ENCODE measurements at places on chromosomes 2 and 18.
A peak's percentile ranks its signal among the peaks of the same experiment; 100 is the strongest.

- DNase-seq = no peak
Observed at GRCh38 chr2:66445925-66446871, 11.3 kb downstream of the MEIS1 start.

GRCh38 chr2:74105413-74105812 lies 42.3 kb downstream of the BOLA3 start:
- no peak for DNase-seq

- DNase-seq = no peak
Observed at GRCh38 chr18:63575681-63576080, 11.5 kb upstream of the SERPINB13 start.

GRCh38 chr2:95350368-95350767 lies 52.1 kb upstream of the FAHD2A start:
- no peak for DNase-seq

DNA sequence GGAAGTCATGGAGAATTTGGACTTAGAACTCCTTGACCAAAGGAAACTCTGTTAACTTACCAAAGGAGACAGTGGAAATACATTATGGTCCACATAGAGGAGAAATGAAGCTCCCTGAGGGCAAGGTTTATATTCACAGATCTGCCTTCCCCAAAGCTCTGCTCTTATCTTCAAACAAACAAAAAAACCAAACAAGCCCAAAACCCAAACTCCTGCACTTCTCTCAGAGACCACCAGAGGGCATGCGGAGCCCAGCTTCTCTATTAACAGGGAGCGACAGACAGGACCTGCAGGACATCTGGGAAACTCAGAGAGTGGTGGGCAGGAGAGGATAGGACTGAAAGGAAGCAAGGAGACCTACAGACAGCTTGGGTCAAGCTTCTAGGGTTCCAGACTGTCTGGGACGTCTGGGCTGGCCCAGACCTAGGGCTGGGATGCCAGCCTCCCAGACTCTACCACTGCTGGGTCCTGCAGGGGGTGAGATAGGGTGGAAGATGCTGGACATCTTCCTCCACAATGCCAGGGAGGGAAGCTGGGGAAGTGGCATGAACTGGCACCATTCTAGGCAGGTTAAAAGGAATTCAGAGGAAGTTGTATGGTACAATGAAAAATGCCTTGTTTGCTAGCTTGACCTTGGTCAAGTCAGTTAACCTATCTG lies 4.0 kb upstream of the WNT10A start:
- DNase-seq = peak; percentile 93

- DNase-seq = no peak
Observed at GRCh38 chr2:114160263-114160981, 270.5 kb downstream of the ACTR3 start.

GRCh38 chr2:157349949-157350515 lies 24.4 kb upstream of the ERMN start:
- DNase-seq = no peak

- no peak for DNase-seq
Observed at GRCh38 chr2:72996117-72996502, 75.4 kb downstream of the SFXN5 start.

- DNase-seq = no peak
Observed at GRCh38 chr2:200592406-200593075, 6.7 kb downstream of the AOX1 start.

- DNase-seq = no peak
Observed at GRCh38 chr2:72291059-72291458, 143.4 kb upstream of the CYP26B1 start.

GRCh38 chr2:231821908-231822307 lies 35.7 kb downstream of the COPS7B start:
- no peak for DNase-seq

- no peak for DNase-seq
Observed at GRCh38 chr2:232515639-232516038, 4.5 kb upstream of the PRSS56 start.

GRCh38 chr2:188664951-188665595 lies 309.1 kb upstream of the COL3A1 start:
- DNase-seq = no peak

DNA sequence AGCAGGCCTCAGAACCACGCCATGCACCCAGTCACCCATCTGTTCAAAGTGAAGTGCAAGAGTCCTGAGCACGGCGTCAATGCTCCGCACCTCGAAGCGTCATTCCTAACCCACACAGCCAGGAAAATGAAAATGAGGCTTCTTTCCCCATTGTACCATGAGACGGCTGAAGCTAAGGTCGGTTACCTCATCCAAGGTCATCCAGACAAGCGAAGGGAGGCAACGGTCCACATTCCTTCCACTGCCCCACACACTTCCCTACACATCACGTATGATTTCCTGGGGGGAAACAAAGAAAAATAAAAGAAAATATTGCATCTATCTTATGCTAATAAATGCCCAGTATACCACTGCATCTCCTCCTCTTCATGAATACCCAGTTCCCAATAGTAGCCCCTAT lies 113.5 kb upstream of the RAB6C start:
- no peak for DNase-seq

GRCh38 chr2:231185050-231185725 lies 13.2 kb upstream of the ARMC9 start:
- DNase-seq = no peak

DNA sequence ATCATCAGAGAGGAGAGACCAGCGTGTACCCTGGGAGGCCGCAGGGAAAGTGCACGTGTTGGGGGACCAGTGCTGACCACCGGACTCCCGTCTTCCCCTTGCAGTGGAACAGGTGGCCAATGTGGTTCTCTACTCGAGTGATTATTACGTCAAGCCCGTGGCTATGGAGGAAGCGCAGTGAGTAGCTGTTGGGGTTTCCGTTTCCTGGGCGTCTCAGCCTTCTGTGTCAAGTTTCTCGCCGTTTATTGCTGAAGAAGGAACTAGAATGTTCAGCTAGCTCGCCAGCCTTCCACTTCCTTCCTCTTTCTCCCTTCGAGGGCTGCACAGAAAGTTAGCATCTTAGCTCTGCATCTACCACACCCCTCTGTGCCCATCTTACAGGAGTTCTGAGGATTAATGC lies 22.8 kb upstream of the DGKD start:
- no peak for DNase-seq

DNA sequence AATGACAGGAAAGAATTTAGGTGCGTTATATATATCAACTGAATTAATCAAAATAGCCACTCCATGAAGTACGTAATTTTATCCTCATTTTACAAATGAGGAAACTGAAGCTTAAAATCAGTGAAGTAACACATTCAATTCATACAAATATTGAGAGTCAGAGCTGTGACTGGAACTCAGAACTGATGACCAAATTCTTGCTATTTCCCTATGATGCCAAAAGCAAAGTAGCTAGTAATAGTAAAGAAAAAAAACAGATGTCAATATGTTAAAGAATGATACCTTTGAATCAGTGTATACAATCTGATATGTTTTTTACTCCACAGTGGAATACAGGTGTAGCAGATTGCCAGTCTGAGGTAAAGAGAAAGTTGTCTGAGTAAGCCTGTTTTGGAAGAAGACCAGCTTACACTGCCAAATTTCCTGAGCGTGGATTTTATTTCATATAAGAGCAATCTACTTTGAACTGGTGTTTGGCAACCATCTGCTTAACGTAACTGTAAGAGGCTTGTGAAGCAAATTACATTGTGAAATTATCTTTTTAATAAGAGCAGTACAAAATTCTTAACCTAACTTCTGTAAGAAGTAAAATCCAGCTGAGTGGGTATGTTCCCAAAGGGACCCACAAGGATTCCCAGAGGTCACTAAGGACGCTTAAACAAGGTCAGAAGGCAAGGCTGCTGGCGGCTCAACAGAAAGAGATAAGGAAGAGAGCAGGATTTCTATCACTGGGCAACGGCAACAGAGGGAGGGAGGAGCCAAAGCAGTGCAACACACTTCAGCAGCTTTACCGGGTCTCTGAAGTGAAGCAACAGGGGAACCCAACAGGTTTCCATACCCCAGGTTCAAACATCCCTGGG lies 85.6 kb downstream of the IKZF2 start:
- peak; percentile 19 for DNase-seq

- peak; percentile 61 for DNase-seq
Observed at GRCh38 chr2:178419123-178419522, 31.9 kb downstream of the PRKRA start.

DNA sequence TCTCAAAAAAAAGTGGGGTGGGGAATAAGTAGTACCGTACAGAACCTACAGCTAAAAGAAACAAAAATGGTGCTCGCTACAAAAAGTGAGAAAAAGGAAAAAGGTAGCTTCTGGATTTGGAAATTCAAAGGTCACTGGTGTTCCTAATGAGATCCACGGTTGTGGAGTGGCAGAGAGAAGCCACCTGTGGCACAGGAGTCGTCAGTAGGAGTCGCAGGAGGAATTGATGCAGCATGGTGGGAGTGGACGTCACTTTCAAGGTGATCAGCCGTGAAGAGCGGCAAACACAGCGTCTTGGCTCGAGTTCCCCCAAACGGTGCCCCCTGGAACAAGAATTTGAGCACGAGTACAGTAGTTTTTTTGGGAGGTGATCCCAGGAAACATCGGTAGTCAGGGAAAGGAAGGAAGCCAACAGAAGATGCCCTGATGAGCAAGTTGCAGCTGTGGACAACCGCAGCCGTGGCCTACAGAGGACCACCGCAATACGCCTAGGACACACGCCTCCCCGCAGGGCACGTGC lies 1.4 kb upstream of the TTL start:
- no peak for DNase-seq

DNA sequence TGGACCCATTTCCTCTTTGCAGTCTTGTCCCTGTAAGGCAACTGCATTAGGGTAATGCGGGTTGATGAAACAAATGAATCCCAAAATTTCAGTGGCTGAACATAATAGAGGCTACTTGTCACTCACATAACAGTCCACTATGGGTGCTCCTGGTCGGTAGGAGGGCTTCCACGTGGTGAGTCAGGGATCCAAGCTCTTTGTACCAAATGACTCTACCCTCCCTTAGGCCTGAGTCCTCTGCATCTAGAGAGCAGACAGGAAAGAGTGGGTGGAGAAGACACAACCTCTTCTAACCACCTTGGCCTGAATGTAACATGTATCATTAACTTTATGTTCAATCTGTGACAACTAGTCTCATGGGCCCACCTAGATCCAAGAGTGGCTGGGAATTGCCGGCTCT lies 86.2 kb upstream of the HAAO start:
- no peak for DNase-seq

GRCh38 chr2:133266041-133266925 lies 302.0 kb downstream of the NCKAP5 start:
- DNase-seq = peak; percentile 66

- DNase-seq = no peak
Observed at GRCh38 chr2:154724194-154724797, 25.8 kb downstream of the KCNJ3 start.

GRCh38 chr2:236546561-236547002 lies 23.0 kb upstream of the ACKR3 start:
- no peak for DNase-seq

GRCh38 chr2:240687741-240688552 lies 3.7 kb upstream of the AQP12A start:
- DNase-seq = no peak

- no peak for DNase-seq
Observed at GRCh38 chr18:8946066-8946838, 156.2 kb upstream of the NDUFV2 start.

DNA sequence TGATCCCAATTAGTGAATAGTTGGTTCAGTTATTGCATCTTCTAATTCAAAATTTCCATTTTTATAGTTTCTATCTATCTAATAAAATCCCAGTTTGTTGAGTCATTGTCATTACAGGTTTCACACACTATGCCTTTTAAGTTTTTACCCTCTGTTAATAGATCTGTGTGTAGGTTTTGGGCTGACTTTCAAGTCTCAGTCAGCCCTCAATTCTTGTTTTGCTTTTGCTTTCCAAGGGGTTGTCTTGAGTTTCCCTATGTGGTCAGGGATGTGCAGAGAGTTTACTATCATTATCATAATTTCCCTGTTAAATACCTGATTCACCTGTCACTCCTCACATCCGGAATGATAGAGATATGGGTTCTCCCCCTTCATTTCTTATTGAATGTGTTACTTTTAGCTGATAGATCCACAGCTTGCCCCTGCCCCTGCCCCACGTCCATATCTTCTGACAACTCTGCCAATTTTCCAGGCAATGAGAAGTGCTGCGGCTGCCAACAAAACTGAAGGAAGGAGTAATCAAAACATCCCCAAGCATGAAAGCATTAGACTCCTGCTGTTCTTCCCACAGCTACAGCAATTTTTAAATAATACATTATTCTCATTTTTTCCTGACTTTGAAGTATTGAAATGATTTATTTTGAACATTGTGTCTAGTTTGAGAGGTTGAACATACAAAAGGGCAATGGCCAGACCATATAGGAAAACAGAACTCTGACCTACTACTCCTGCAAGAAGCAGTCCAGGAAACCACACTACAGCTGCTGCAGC lies 1064.8 kb downstream of the SUCLG1 start:
- DNase-seq = no peak

- DNase-seq = no peak
Observed at GRCh38 chr2:227394401-227394800, 6.7 kb upstream of the SCYGR1 start.

- DNase-seq = peak; percentile 88
Observed at GRCh38 chr18:56487801-56488200, 150.6 kb downstream of the TXNL1 start.

GRCh38 chr2:228927028-228928010 lies 343.8 kb downstream of the PID1 start:
- DNase-seq = no peak

DNA sequence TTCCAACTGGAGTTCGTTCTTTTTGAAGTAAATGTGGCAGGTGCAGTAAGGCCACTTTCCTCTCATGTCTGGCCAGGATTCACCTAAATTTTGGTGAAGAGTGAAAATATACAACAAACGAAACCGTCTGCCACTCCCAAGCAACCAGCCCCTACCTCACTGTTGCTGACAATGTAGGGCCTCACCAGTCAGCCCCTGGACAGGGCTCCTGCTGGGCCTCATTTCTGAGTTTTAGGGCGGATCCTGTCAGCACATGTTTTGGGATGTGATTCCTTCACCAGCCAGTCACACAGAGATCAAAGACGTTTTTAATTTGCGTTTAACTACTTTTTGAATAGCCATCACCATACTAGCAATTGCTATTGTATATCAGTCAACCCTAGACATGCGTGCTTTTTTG lies 185.0 kb downstream of the WDR7 start:
- DNase-seq = no peak

- no peak for DNase-seq
Observed at GRCh38 chr2:238145851-238146250, 7.4 kb downstream of the KLHL30 start.

DNA sequence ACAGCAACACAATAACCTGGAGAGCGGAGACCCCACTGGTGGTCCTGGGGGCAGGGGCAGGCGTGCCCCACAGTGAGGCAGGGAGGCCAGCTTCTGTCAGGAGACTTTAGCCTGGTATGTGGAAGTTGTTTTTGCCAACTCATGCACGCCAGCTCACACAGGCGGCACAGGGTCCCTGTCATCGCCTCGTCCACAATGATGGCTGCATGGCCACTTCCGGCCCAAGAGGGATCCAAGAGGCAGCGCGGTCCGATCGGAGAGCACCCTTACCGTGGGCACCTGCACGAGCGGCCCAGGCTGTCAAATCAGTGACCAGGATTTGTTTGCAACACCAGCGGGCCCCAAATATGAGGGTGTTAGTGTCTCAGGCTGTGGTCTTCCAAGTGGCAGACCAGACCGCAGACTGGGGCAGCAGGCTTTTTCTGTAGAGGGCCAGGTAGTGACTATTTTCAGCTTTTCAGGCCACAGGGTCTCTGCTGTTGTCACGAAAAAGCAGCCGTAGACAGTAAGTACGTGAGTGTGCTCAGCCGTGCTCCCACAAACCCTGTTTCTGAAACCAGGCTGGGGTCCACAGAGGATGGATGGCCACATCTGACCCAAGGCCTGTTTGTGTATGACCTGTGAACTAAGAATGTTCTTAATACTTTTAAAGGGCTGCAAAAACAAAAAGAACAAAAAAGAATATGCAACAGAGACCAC lies 21.2 kb downstream of the SNED1 start:
- DNase-seq = no peak

GRCh38 chr2:37143974-37144373 lies 12.8 kb downstream of the EIF2AK2 start:
- no peak for DNase-seq

Data from brain (organoid and tissue), 16 donors.